ENCODE measurements at places on chromosomes 5 and 9. TPM values are rescaled to one million over a fixed set of nuclear protein-coding genes. Genes with fewer than 3 reads are reported as not detected.

DNA sequence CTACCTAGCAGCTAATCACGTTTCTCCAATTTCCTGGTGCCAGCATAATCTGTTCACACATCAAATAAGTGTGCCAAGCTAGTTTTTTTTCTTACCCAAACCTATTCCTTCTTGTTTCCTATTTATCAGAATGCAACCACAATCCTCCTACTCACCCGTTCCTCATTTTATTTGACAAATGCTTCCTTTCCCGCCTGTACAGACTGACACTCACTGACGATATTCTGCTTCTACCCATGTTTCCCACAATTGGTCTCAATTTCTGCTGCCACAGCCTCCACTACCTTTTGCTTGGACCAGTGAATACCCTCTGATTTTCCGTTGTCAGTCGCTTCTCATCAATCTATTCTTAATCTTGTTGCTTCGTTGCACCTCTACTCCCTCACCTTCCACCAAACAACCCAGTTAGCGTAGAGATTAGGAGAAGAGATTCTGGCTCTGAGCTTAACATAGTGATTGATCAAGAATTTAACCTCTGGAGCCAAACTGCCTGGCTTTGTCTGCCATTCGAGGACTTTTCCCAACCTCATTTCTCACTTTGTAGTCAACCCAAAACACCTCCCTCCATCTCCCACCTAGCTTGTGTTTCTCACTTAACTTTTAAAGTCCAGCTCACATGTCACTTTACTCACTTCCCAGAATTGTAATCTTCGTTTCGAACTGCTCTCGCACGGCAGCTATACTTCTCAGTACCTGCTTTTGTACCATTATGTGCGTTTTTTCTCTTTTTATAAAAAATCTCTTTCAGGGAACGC is 729 bp upstream of the TMEM38B start:
- peak; percentile 38 for DNase-seq

DNA sequence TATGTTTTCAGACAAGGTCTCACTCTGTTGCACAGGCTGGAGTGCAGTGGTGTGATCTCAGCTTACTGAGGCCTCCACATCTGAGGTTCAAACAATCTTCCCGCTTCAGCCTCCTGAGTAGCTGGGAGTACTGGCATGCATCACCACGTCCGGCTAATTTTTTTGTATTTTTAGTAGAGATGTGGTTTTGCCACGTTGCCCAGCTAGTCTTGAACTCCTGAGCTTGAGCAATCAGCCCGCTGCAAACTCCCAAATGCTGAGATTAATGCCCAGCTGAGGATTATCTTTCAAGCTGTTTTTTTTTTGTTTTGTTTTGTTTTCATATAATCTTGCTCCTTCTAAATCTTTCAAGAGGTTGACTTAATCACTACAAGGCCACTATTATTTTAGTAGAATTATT is 47.3 kb upstream of the SLC28A3 start:
- no peak for DNase-seq

DNA sequence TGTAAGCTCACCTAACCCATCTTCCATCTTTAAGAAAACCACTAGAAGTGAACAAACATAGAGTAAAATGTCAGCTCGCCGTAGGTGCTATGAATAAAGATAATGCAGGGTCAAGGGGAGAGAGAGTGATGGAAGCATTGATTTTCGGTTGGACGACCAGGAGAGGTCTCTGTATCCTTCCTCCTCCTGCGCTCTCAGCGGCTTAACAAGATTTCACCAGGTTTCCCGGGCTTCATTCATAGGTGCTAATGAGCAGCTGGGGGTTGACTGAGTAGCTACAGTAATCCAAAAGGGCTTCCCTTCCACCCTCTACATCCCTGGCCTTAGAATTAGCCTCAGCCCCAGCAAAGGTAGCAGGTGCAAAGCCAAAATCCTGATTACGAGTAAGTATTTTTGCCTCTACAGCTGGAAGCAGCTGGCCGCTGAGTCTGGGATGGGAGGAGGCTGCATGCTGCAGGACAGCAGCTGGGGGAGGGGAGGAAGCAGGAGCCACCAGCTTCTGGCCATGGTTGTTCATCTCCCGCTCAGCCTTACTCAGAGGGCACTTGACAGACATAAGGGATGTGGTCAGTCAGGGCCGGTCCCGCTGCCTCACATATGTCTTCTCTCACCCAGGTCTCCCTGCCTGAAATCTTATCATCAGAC is 112.0 kb upstream of the IL12B start:
- DNase-seq = no peak

- DNase-seq = no peak
These were observed 179.3 kb upstream of the MVB12B start for GRCh38 chr9:126147186-126147935.

GRCh38 chr5:89168766-89169165 is 285.8 kb upstream of the MEF2C start:
- DNase-seq = no peak

DBH gene
- total RNA-seq = not detected

- DNase-seq = peak; percentile 40
These were observed 1.1 kb downstream of the UGCG start for GRCh38 chr9:111897601-111898137.

SPATA6L gene
- total RNA-seq = 4.3 TPM

GRCh38 chr9:135215571-135216161 is 128.2 kb downstream of the OLFM1 start:
- no peak for DNase-seq

GRCh38 chr9:69623276-69623675 is 48.9 kb downstream of the APBA1 start:
- DNase-seq = no peak

GRCh38 chr9:126856326-126856877 is 4.0 kb upstream of the ZBTB34 start:
- no peak for DNase-seq

CAVIN4 gene
- 0.21 TPM for total RNA-seq

DNA sequence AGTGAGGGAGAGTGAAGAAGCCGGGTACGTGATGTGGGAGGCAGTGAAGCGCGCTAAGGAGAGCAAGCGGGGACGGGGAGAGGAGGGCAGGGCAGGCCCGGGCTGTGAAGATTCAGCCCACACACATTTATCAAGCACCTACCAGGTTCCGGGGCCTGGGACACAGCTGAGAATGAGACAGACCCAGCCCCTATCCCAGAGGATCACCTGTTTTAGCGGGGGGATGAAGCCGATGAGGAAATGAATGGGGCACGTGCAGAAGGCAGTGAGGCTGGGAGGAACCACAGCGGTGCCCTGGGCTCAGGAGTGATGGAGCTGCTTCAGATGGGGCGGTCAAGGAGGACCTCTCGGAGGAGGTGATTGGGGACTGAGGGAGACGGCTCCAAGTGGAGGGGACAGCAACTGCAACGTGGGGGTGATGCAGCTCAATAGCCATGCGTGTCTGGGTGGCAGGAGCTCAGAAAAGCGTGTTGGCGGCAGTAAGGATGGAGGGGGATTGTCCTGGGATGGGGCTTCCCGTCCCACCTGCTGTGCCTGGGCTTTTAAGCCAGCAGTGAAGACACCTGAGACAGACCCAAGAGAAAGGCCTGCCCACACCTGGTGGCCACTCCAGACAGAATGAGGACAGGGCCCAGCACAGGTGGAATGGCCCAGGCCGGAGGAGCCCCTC is 77.5 kb upstream of the UNC5A start:
- DNase-seq = no peak

- no peak for DNase-seq
These were observed 72.4 kb upstream of the SNX2 start for GRCh38 chr5:122702524-122702875.

GRCh38 chr9:126587187-126588185 is 26.2 kb upstream of the LMX1B start:
- DNase-seq = no peak

DNA sequence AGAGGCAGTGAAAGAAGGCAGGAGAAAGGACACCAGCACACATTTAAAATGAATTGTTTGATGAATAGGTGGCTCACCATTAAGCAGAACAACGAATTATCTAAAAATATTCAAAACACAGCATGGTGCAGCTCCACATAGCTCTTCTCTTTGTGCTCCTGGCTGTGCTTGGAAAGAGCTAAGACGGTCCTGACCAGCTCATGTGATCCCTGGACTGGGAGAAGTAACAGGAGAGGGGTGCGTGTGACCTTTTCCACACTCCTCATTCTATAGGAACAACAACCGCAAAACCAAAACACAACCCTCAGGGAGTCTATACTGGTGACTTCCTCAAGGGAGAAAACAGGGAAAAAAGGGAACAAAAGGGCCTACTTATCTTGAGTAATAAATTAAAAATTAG is 140.5 kb downstream of the DIRAS2 start:
- DNase-seq = no peak

GRCh38 chr5:138471052-138471361 is 5.7 kb downstream of the EGR1 start:
- DNase-seq = no peak

- no peak for DNase-seq
These were observed 139.5 kb downstream of the NIPBL start for GRCh38 chr5:37015795-37016666.

PDCD1LG2 gene
- 0.14 TPM for total RNA-seq

LMX1B gene
- not detected for total RNA-seq

LRRC26 gene
- total RNA-seq = not detected

SLC6A3 gene
- not detected for total RNA-seq

UNC5A gene
- total RNA-seq = not detected

- no peak for DNase-seq
These were observed 206.1 kb upstream of the IRX1 start for GRCh38 chr5:3389471-3390026.

GRCh38 chr9:69582544-69583297 is 89.5 kb downstream of the APBA1 start:
- no peak for DNase-seq

DNA sequence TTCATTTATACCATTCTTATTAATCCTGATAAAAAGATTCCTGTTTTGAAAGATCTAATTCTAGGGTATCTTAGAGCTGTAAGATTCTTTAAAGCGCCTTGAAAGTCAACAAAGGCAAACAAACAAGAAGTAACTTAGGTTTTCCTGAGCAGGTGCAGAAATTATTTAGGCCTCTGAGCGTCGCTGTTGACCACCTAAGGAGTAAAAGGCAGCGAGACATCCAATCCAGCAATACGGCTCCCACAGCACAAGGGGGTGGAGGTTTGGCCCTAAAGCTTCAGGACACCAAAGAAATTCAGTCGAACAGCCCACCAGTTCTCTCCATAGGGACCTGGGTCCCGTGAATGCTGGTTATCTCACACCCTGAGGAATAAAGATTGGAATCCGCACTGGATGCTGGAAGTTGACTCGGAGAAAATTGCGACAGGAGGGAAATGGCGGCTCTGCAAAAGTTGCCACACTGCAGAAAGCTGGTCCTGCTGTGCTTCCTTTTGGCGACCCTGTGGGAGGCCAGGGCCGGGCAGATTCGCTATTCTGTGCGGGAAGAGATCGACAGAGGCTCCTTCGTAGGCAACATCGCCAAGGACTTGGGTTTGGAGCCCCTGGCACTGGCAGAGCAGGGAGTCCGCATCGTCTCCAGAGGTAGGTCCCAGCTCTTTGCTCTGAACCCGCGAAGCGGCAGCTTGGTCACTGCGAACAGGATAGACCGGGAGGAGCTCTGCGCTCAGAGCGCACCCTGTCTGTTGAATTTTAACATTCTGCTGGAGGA is at the start of gene PCDHGA2:
PCDHGA2 (plus strand) TSS at position 223 of the 769 bp plus-strand sequence.
- DNase-seq = no peak

GRCh38 chr5:134127376-134127861 is 12.9 kb downstream of the TCF7 start:
- peak; percentile 76 for DNase-seq

GRCh38 chr9:92438900-92439526 is 14.7 kb upstream of the OMD start:
- peak; percentile 32 for DNase-seq

GRCh38 chr5:138712791-138713190 is 40.4 kb upstream of the CTNNA1 start:
- DNase-seq = no peak

DNA sequence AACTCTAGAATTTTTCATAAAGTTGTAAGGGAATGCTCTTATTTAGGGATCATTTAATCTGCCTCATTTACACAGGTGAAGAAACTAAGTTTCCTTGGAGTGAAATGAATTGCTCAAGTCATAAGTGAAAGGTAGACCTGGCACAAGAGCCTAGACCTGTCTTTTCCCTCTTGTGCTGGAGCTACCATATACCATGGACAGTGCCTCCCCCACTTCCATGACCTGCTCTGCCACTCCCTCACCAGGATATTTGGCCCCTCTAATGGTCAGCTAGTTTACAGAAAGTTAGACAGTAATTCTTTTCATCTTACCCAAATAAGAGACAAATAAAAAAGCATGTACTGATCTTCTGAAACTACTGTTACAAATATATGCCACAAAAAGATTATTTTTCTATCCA is 105.5 kb upstream of the ACO1 start:
- DNase-seq = no peak

GRCh38 chr9:132631685-132632084 is 38.1 kb downstream of the DDX31 start:
- DNase-seq = no peak

- no peak for DNase-seq
These were observed 143.6 kb downstream of the BOD1 start for GRCh38 chr5:173472784-173473278.

DNA sequence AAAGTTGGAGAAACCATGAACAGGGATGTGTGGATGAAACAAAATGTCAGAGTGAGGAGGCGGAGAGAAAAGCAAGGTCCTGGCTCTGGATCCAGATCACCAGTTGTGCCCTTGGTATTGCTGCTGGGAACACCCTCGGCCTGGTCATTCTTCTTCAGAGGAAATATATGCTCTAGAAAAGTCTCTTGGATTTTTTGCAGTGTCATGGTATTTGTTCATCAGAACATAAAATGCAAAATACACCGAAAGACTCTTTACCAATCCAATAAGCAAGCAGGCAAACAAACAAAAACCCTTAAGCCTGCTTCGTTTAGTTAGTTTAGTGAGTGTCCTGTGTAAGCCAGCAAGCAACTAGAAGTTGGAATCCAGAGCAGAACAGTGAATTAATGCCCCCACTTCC is 88.7 kb upstream of the CDH6 start:
- DNase-seq = no peak

DNA sequence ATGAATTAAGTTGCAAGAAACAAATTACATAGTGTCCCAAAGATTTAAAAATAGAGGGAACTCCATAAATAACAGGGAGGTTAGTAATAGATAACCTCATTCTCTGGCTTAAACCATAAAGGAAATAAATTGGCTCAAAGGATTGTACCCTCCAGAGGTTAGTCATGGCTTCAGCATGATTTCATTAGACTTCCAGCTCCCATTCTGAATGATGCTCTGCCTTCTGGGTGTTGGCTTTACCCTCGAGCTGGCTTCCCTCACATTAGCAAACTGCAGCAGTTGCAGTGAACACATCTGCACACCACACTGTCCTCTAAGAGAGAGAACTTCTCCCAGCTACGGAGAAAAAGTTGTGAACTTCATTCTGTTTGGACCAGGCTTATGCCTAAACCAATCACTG is 70.4 kb downstream of the RGS7BP start:
- no peak for DNase-seq

DNA sequence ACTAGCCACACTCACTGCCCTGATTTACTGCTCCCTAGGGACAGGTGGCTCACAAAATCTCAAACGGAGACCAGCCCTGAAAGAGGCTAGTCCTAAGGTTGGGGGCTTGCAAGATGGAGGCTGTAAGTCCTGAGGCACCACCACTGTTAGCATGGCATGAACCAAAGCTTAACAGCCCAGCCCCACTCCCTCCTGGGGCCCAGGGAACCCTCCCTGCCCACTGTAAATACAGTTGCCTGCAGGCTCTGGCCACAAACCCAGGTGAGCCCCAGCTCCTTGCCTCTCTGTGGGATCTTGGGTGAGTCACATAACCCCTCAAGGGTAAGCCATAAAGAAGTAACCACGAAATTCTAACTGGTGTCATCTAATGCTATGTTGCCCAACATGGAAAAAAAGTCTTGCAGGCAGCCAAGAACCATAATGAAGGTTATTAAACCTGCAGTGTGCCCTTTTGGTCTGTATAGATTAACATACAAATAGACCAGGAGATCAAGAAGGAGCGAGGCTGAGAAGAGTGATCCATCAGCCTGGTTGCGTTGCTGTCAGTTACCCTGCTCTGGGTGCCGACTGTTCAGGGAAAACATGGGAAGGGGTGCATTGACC is 1.7 kb upstream of the POMT1 start:
- DNase-seq = no peak
